ENCODE measurements at places on chromosomes 6 and 20.
A peak's percentile ranks its signal among the peaks of the same experiment; 100 is the strongest.

GRCh38 chr6:161449521-161449920, 175.7 kb upstream of the AGPAT4 start:
- DNase-seq: no peak

DNA sequence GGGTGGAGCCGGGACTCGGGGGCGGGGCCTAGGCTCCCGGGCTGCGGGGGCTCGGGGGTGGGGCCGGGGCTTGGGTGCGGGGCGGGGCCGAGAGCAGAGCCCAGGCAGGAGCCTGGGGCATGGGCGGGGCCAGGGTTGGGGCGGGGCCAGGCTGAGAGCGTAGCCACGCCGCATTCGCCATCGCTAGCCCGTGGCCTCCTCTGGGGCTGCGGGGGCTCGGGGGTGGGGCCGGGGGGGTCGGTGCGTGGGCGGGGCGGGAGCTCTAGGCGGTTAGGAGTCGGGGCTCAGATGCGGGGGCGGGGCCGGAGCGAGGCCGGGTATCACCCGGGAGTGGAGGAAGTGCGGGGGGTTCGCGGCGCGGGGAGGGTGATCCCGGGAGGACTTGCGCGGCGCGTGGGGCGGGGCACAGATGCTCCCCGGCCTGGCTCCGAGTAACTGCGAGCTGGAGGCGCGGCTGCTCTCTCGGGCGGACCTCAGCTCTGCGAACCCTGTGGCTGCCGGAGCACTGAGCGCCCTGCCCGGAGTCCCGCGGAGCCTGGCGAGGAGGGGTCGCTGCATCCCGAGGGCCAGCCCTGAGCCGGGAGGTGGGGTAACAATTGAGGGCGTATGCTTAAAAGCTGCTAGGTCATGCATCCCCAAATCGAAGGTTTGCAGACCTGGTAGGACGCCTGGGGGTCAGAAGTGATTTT, 434 bp upstream of the ECI2 start:
- peak; percentile 89 for DNase-seq

DNA sequence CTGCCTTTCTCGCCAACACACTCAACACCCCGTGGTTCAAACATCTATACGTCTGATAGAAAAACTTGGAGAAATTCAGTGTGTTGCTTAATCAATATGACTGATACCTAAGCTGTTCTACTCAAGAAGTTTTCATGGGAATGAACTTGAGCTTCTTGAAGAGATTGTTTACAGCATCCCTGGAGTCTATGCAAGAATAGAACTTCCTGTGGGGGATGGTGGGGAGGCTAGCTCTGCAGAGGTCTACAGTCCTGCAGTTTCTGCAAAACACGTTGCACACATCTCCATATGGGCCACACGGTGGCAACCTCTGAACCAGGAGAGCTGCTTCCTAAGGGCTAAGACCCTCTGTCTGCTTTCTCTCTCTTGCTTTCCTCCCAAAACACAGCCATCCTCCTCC, 32.7 kb upstream of the FANCE start:
- no peak for DNase-seq

DNA sequence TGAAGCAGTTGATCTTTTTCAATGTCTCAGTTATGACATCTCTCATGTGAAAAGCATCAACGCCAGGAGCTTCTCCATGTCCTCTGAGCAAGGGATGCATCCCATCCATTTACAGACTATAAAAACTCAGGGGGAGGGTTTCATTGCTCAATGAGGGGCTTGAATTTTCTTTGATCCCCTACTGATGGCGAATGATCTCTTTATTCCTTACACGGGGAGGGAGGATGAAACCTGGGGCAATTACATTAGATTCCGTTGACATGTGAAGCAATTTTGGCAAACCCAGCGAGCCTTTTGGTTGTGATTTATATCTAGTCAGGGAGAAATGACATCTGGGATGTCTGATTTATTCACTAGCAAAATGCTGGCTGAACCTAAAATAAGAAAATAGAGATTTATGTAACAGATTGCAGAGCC, 268.9 kb downstream of the HIVEP2 start:
- no peak for DNase-seq

GRCh38 chr20:20333866-20334265, 34.0 kb upstream of the INSM1 start:
- DNase-seq: no peak

DNA sequence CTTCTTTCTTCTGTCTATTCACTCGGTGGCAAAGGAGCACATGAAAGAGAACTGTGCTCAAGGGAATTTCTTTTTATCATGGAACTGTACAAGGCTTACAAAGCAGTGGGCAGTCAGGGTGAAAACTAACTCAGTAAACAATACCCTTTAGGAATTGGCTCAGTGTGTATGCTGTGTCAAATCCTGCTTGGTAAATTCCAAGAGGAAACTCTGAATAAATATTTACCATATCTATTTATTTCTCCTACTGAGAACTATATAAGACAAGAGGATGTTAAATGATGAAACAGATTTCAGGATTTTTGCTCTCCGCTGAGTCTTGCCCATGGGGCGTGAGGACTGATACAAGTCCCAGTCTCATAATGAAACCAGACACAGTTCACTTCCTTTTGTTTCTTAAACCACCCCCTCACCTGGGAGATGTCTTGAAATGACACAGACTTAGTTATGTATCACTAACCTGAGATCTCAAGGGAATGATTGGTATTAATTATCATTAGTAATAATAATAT, 188.8 kb downstream of the BACH2 start:
- DNase-seq: no peak

GRCh38 chr6:24925661-24926060, 10.1 kb downstream of the RIPOR2 start:
- no peak for DNase-seq

DNA sequence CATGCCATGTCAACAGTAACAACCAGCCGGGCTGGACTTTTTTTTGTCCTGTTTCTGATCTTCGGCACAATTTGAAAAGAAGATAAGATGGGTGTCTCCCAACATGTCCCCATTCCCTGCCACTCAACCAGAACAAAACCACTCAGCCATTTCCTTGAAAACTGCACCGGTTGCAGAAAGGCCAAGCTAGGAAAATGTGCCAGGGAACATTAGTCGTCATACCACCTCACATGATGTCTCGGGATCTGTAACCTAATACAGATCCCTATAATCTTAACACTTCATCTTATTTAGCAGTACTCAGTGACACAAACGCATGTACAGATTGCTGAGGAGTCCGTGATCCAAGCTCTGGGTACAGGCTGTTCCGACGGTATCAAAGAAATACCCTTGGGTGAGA, 46.5 kb downstream of the ALDH8A1 start:
- DNase-seq: no peak

- no peak for DNase-seq
Measured at GRCh38 chr20:5000263-5001173, 792 bp downstream of the SLC23A2 start.

DNA sequence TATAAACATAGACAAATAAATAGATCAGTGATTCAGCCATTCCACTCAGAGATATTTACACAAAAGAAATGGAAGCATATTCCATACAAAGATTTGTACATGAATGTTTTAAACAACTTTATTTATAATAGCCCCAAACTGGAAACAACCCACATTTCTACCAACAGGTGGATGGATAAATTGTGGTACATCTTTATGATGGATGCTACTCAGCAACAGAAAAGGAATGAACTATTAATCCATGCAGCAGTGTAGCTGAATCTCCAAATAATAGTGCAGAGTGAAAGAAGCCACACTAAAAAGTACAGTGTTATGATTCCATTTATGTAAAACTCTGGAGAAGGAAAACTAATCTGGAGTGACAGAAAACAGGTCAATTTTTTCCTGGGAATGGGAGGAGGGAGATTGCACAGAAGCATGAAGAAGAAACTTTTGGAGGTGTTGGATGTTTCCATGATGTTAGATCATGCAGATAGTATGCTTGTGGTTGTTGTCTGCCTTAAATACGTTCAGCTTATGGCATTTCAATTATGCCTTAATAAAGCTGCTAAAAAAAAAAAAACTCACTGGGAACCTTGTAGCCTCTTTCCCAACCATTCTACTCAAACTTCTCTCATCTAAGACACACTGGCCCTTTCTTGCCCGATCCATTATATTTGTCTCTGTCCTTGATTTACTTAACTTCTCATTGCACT, 100.9 kb downstream of the PPP1R14C start:
- DNase-seq: no peak

GRCh38 chr6:82616386-82617028, 252.9 kb downstream of the TPBG start:
- DNase-seq: no peak

DNA sequence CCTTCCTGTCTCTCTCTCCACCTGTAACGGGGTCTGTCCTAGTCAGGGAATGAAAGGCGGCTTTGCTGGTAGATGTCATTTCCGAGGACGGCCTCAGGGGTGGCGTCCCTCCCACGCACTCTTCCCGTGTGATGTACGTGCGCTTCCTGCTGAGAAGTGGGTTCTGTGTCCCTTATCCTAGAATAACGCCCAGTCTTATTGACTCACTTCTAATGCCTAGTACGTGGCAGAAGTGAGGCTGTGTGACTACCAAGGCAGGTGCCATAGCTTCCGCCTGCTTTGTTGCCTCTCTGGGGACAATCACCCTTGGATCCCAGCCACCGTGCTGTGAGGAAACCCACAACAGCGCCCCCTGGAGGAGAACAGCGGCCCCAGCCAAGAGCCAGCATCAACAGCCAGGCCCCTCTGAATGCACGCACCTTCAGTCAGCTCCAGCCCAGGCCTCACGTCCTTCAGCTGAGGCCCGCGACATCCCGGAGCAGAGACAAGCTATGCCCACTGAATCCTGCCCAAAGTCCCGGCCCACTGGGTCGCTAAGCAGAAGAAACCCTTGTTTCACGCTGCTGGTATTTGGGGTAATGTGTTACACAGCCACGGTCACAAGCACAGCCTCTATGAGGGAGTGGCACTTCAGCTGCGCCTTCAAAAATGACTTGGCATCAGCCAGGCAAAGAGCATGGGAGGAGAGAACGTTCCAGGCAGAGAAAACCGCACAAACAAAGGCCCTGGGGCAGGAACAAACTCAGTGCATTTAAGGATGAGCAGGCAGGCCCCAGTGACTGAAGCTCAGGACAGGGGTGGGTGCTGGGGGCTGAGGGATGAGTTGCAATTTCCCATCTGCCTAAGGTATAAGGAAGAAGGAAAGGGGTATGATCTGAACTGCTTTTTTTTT, 224.2 kb downstream of the NFATC2 start:
- no peak for DNase-seq

GRCh38 chr6:33144373-33144772, 47.9 kb downstream of the COL11A2 start:
- DNase-seq: no peak

DNA sequence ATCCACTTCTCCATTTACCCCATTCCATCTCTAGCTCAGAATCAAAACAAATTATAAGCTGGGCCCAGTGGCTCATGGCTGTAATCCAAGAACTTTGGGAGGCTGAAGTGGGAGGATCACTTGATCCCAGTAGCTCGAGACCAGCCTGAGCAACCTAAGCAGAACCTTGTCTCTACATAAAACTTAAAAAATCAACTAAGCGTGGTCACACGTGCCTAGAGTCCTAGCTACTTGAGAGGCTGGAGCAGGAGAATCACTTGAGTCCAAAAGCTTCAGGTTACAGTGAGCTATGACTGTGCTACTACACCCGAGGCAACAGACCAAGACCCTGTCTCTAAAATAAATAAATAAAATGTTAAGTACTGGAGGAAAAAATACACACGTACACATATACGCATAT, 74.7 kb upstream of the RUNX2 start:
- DNase-seq: no peak

- DNase-seq: no peak
Measured at GRCh38 chr6:8337147-8337546, 98.2 kb downstream of the SLC35B3 start.

DNA sequence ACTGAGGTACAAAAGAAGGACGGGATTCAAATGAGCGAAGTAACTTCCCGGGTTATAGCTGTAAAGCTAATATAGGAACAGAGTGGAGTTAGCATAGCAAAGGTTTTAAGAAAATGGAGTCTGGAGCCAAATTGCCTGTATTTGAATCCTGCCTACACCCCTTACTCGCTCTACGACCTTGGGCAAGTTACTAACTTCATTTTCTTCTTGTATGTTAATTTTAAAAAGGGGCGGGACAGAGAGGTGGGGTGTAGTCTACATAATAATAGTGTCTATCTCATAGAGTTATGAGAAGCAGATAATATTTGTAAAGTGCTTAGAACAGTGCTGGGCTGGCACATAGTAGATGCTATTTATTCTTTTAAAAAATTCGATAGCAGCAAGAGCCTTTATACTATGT, 705 bp downstream of the ZSCAN23 start:
- no peak for DNase-seq

DNA sequence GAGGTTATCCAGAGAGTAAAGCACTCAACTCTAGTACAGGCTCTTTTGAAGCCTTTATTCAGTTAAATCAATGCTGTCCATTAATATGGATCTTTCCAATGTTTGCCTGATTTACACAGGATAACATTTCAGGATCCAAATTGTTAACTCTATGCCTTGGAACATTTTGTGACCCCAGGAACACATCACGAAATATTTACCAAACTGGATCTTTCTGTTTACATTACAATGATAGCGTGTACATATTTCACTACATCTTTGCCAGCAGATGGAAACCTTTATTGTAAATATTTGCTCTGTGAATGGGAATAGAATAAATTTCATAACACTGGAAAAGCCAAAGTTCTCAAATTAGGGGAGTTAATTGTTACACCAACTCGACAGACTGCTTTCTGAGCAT, 23.5 kb downstream of the BPIFA2 start:
- no peak for DNase-seq

GRCh38 chr6:170371588-170371987, 65.0 kb downstream of the FAM120B start:
- DNase-seq: no peak

DNA sequence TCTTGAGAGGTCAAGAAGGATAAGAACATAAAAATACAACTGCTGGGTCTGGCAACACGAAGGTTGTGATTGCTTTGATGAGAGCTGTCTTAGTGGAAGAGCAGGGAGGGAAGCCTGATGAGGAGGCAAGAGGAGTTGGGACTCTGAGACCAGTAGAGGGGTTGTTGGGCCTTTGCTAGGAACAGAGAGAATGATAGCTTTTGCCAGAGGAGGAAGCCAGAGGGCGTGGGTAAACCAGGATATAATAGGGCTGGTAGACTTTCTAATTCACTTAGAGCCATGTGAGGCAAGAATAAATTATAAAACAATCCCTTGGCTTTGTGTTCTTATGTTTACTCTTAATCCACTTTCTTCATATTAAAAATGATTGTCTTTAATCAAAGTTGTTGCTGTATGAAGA, 78.6 kb downstream of the RCAN2 start:
- no peak for DNase-seq

All from H4 (cell line).